ENCODE measurements at places on chromosomes 16 and 17.

DNA sequence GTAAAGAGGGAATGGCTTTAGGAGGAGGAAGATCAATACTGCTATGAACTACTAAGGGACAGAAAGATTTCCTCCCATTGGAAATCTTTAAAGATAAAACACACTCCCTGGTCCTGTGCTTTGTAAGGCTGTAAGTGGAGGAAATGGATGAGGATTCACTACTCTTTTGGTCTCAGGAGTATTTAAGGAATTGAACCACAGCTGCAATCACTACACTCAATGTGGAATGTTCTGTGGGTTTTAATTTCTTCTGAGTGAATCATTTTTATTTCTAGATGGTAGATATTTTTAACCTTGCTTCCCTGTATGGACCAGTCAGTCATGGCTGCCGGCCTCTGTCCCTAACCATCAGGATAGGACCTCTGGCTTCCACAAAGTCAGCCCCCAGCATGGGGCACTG is 65.6 kb downstream of the SDR42E1 start:
- peak; percentile 47 for DNase-seq

DNA sequence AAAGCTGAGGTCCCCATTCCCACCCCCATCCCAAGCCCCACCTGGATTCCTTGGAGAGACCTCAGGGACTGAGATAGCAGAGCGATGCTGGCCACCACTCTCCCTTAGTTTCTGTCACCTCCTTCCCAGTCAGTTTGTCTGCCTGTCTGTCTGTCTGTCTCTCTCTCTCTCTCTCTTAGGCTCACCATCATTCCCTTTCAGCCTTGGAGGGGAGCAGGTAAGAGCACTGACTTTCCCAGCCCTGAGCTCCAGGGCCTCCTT is 5.9 kb downstream of the CD300LB start:
- no peak for DNase-seq

DNA sequence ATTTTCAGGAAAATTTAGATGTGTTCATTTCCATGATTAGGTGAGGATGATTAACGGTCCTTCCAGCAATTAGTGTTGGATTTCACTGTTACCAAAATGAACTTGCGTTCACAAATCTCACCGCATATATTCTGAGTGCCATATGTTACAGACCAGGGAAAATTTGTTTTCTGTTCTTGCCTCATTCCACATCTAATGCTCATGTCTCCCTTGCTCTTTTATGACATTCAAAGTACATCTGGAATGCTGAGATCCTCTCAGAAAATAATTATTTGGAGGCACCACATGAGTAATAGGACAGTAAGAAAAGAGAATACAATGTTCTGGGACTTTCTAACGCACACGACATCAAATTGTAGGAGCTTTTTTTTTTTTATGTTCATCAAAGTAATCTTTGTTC is 406.5 kb downstream of the SHISA9 start:
- peak; percentile 50 for DNase-seq

DNA sequence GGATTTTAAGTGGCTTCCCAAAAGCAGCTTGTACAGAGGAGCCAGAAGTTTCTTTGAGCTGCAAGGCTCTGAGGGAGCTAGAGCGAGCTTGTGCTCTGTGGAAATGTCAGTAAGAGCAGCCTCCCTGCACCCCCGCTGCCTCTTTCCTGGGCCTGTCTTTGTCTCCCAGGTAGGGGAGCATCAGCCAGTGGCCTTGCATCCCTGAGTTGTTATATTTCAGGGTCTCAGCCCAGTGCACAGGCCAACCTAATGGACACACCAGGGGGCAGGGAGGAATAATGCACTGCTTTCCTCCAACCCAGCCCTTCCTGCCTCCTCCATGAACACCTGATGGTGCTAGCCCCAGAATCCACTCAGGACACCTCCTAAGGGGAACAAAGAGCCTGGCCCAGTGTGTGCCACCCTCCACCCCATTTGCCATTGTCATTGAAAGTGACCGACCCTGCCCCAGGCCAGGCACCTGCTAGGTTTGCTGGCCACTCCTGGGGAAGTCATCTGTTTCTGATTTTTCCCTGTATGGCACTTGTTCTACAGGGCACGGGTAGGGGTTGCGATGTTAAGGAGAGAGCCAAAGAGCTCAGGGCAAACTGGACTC is 6.3 kb downstream of the TPPP3 start:
- no peak for DNase-seq

DNA sequence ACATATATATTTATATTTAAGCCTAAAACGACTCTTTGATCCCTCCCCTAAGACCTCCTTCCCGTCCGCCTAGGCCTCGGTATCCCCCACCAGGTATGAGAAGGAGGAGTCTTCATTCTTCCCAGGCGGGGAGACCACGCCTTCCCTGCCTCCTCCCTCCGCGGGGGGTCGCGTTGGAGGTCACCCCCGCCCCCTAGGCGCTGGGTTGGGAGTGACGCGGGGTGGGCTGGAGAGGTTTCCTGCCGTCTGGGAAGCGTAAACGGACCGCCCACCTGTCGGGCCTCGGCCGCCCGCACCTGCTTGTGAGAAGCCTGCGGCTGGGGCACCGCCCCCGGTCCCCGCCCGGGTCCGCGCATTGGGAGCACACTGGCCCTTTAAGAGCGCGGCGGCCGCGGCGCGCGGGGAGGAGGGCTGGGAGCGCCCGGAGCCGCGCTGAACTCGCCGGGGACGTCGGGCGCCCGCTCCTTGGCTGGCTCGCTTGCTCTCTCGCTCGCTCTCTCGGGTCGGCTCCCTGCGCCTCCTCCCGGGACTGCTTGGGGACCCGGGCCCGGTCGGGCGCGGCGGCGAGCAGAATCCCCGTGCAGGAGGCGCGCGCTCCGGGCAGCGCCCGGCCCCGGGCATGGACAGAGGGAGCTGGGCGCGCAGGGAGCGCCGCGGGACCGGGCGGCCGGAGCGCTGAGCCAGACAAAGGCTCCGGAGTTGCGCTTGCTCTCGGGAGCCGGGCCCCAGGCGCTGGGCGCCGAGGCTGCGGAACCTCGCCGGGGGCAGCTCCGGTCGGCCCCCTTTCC is at the start of gene MMP15:
TSS of gene MMP15 (plus strand) at position 404 of the 788 bp plus-strand sequence. CDS start 597 bp downstream, outside the sequence.
- no peak for DNase-seq

DNA sequence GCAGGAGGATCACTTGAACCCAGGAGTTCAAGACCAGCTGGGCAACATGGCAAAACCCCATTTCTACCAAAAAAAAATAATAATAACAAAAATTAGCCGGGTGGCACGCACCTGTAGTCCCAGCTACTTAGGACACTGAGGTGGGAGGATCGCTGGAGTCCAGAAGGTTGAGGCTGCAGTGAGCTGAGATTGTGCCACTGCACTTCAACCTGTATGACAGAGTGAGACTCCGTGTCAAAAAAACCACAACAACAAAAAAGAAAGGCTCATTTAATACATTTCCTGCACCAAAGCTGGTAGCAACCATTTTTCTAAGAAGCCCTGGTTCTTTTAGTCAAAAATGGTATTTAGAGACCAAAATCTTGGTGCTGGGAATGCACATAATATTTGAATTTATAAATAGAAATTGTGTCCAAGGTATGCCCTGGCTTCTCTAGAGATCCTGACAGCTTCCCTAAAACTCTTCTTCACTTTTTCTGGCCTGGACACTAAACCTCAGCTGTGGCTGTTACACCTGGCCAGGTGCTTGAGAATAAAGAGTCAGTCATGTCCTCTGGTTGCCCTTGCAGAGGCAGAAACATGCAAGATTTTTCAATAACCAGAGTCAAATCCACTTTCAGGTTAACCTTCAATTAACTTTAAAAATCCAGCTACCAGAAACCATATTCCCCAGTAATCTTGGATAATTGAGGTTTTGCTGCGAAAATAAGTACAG is 35.9 kb downstream of the SCNN1B start:
- DNase-seq, result no peak

GRCh38 chr16:48125888-48126287 is 29.9 kb downstream of the ABCC12 start:
- DNase-seq, result no peak

- no peak for DNase-seq
These were observed at the start of gene SMIM22 for GRCh38 chr16:4795181-4795827. SMIM22 (plus strand) TSS chr16:4795369; CDS start chr16:4795735, 366 bp downstream.

DNA sequence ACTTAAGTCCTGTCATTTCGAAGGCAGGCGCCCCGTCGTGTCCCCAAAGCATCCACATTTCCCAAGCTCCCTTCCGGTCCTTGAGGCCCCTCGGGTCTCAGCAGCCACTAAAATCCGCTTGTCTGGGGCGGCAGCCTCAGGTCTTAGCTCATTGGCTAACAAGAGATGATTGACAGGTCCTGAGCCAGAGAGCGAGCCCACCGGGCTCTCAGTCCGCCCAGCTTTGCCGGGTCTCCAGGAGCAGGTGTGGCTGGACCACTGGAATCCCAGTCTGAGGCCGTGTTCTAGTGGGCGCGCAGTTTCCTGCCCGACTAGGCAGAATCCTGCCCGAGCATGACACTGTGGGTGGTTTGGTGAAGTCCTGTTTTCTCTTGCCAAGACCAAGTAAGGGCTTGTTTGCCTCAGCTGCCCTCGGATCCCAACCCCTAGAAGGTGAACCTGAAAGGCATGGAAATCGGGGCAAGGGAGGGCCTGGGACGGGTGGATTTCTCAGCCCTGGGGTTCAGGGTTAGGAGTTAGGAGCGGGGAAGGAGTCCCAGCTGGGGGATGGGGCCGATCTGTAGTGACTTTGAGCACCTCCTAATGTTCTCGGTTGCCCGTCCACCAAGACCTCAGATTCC is 42.8 kb downstream of the MRC2 start:
- no peak for DNase-seq

DNA sequence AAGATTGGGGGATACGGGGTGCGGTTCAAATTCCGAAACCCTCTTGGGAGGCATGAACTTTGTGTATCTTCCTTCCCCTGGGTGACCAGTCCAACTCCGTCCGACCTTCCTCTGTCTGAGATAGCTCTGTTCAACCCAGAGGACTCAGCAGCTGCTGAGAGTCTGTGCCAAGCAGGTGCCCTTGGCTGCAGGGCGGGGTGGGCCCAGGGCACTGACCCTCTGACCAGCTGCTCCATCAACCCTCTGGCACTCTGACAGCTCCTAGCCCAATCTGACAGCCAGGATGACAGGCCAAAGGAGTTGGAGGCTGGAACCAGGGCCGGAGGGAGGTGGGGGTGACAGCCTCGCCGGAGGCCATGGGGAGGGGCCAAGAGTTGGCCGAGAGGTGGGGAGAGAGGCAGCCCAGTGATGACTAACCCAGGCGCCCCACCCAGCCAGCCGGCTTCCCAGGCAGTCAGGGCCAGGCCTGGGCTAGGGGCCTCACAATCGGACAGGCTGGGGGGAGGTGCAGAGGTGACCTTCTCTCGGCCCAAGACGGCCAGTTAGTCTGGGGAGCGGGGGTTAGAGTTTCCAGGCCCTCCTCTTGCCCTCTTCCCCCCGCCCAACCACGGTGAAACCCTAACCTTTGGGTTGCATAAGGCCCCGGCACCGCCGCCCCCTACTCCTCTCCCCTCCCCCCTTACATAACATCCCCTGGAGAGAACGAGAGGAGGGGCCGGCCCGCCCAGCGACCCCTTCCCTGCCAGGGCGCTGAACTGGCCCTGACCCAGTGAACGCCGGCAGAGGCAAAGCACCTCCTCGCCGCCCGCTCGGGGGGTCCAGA is 5.0 kb upstream of the TLCD2 start:
- DNase-seq, result peak; percentile 60

DNA sequence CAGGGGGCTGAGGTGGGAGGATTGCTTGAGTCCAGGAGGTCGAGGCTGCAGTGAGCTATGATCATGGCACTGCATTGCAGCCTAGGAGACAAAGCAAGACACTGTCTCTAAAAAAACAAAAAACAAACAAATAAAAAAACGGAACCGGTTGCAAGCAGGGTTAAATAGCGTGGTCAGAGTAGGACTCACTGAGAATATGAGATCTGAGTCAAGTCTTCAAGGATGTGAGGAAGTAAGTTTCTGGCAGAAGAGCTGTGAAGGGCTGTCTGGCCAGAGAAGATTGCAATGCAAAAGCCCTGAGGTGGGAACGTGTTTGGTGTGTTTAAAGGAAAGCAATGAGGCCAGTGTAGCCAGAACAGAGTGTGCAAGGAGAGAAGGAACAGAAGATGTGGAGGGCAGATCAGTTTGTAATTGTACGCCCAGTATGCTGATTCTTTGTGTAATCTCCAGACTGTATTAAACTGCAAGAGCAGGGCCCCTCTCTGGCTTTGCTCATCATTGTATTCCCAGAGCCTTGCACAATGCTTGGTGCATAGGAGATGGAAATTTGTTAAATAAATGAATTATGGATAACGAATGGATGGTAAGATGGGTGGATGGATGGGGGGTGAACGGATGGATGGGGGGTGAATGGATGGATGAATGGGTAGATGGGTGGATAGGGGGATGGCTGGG is 6.3 kb downstream of the G6PC1 start:
- no peak for DNase-seq

- DNase-seq, result no peak
These were observed 412.1 kb downstream of the RBFOX1 start for GRCh38 chr16:7744546-7745264.

- DNase-seq, result no peak
These were observed 3.3 kb downstream of the GAS2L2 start for GRCh38 chr17:35749560-35750412.

DNA sequence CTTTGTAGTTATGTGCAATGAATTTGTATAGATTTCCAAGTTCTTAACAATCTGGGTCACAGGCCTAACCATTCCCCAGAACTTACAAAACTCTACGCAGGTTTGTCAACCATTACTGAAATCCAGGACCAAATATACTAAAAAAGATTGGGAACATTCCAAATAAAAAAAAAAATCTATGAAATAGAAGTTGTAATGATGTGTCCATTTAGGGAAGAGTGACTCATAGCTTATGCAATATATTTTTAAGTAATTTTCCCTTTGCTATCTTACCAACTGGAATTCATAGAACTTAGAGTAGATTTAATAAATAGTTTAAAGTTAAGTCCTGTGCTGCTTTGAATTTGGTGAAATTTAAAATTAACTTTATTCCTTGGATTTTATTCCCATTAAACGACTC is 393.2 kb downstream of the PMP22 start:
- no peak for DNase-seq

- no peak for DNase-seq
These were observed 67.1 kb upstream of the ZNF469 start for GRCh38 chr16:88315543-88316105.

GRCh38 chr16:72311426-72311825 is 139.5 kb upstream of the PMFBP1 start:
- DNase-seq, result no peak

GRCh38 chr16:56889206-56889605 is 24.2 kb downstream of the SLC12A3 start:
- DNase-seq, result no peak

- no peak for DNase-seq
These were observed 314.0 kb upstream of the KCNJ16 start for GRCh38 chr17:69761011-69761410.

- DNase-seq, result no peak
These were observed 25.8 kb upstream of the ABCC3 start for GRCh38 chr17:50608700-50609379.

DNA sequence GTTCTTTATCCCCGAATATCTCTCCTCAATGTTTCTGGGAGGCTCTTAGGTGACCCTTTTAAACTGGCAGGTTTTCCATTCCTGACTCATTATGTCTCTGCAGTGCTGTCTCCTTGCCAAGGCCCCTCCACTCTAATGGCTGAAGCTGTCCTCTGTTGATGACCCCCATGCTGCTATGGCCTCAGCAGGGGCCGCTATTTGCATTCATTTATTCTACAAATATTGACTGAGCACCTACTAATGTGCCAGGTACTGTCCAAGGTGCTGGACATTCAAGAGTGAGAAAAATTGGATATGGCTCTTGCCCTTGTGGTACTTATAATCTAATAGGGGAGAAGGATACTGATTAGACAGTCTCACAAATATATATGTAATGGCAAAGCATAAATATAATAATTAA is 55.4 kb downstream of the GP2 start:
- no peak for DNase-seq

- DNase-seq, result no peak
These were observed 1.9 kb downstream of the PARD6A start for GRCh38 chr16:67662653-67663010.

- no peak for DNase-seq
These were observed 456.3 kb upstream of the ERCC4 start for GRCh38 chr16:13463619-13464018.
